Esophagus squamous epithelium (tissue), 5 donors: ENCODE measurements at places on chromosomes 1 and 21.

GRCh38 chr1:20423169-20423795, 62.7 kb downstream of the CAMK2N1 start:
- DNase-seq, result no peak

- no peak for DNase-seq
Measured at GRCh38 chr1:20663969-20664715, 3.0 kb upstream of the DDOST start.

GRCh38 chr1:24425441-24425840, 9.8 kb downstream of the NIPAL3 start:
- no peak for DNase-seq

- DNase-seq, result no peak
Measured at GRCh38 chr21:37965088-37965805, 49.0 kb upstream of the KCNJ6 start.

DNA sequence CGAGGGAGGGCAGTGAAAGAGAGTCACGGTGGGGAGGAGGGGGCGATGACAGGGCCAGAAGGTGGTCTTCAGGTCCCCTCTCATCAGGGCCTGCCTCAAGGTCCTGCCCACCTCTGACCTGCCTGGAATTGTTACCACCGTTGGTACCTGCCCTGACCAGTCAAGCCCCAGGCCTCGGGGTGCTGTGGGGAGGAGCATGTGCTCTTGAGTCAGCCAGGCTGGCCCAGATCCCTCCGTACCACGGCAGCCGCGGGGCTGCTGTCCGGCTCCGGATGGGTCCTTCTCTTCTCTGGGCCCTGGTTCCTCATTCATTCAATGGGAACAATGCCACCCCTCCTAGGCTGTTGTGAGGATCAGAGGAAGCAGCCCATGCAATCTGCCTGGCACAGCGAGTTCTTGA, 22.0 kb downstream of the SERINC2 start:
- DNase-seq, result no peak

- no peak for DNase-seq
Measured at GRCh38 chr1:35499652-35500176, 57.5 kb downstream of the KIAA0319L start.
